ENCODE measurements at places on chromosomes 11 and 22. TPM values are rescaled to one million over a fixed set of nuclear protein-coding genes. Genes with fewer than 3 reads are reported as not detected.

GRCh38 chr11:6927030-6927617, 898 bp downstream of the ZNF215 start:
- no peak for DNase-seq

DNA sequence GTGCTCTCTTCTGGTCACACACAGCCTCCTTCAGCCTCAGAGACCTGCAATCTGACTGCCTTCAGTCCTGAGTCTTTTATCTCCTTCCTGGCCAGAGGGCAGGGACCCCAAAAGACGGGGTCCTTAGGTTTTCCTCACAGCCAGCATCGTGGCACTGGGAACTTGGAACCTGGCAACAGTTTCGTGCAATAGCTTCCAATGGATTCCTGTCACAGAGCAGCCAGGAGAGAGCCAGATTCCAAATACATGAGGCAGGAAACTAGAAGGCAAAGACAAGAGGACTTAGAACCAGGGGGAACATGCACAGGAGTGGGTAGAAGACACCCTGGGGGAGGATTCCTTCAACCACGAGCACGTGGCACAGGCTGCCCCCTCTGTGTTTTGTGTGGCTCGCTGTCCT, 48.6 kb downstream of the C11orf91 start:
- peak; percentile 34 for DNase-seq

CRYBB2 gene
- total RNA-seq = 0.09 TPM

DNA sequence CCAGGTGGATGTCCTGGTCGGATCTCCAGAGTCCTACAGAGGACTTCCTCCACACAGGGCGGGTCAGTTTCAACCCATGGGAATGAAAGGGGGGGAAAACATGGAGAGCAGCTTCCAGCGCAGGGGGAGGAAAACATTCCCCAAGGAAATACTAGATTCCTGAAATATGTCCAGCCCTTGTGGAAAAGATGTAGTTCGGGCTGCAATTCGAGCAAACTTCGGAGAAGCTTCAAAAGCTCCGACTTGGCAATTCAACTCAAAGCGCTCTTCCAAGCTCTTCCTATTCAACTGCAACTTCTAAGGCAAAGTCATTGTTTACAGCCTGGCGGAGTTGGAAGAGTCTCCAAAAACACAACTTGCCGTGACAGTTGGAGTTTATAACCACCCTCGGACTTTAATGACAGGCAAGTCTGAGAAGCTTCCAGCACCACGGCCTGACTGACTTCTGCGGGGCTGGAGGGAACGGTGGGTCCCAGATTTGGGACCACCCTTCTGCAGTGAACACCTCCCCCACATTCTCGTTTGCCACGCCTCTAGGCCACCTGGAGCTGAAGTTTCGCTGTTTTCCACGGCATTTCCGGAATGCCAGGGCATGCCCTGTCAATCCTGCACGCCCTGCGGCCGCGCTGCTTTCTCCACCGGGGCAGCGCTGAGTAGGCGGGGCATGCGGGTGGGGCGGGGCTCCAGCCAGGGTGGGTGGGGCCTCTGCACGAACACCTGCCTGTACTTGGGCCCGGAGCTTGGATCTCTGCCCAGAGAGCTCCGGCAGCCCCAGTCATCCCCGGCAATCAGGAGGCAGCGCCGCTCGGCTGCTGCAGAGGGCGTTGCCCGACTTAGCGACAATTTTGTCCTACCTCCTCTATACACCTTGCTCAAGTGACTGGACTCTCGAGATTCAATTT, 49.0 kb upstream of the BIRC3 start:
- peak; percentile 86 for DNase-seq

DNA sequence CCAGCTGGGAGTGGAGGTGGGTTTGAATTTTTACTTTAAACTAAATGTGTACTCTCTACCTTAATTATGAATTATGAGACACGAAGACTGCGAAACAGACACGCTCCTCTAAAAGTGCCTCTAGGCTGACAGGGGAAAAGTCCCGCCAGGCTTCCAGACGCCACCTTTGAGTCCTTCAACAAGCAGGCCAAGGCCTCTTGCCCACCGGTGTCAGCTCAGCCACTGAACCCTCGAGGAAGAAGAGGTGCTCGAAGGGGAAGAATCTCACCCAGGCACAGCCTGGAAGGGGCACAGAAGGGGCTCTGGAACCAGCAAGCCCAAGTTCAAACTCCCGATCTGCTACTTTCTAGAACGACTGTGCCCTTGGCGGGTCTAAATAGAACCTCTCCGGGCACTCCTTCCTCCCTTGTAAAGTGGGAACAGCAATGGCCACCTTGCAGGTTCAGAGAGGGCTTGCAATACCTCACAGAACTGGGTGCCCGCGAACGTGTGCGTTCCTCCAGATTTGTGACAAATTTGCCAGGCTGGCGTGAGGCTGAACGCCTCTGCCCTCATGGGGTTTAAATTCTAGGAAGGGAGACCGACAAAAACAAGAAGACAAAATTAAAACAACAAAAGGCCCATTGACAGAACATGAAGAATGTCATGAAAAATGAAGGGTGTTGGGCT, 158.5 kb upstream of the GRK3 start:
- no peak for DNase-seq

CSF2RB gene
- total RNA-seq = 1.8 TPM

GRCh38 chr11:26287067-26287518, 44.8 kb upstream of the ANO3 start:
- DNase-seq = no peak

DEUP1 gene
- total RNA-seq = 0.04 TPM

PYGM gene
- total RNA-seq = 165 TPM

TMEM151A gene
- not detected for total RNA-seq

- peak; percentile 22 for DNase-seq
Observed at GRCh38 chr11:112797648-112798293, 163.4 kb upstream of the NCAM1 start.

DNA sequence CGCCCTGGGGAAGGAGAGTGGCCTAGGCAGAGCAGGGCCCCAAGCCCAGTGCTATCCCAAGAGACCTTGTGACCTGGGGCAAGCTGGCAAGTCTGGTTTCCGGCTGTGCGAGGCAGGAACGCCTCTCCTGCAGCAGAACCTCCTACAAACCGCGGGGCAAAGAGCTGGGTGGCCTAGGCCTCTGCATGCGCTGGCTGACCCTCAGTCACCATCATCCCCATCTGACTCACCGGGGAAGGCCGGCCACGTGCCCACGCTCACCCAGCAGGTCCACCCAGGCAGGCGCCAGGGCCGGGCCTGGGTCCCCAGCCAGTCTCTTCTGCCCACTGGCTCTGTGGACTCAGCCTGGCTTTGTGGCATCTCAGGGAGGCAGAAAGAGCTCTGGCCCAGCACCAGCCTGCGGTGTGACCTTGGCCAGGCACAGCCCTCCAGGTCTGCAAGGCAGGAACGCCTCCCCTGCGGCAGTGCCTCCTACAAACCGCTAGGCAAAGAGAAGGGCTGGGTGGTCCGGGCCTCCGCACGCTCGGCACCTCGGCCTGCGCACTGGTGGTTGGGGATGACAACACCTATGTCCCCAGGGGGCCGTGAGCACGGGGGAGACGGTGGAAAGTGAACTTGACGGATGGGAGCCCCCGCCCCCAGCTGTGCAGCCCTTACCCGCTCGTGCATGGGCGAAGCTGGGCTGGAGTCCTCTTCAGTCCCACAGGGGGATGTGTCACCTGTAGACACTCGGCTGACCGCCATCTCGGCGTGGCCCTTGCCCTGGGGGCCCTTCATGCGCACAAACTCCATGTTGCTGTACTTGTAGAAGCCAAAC, 38.2 kb downstream of the KIAA0930 start:
- no peak for DNase-seq

- DNase-seq = peak; percentile 52
Observed at GRCh38 chr22:42820045-42820763, 36.9 kb downstream of the ARFGAP3 start.

GRCh38 chr22:44392446-44392921, 79.7 kb upstream of the SHISAL1 start:
- DNase-seq = no peak

GRCh38 chr11:59680287-59681154, 11.7 kb upstream of the PATL1 start:
- DNase-seq = peak; percentile 85

GRCh38 chr11:116618461-116618860, 154.3 kb downstream of the BUD13 start:
- DNase-seq = no peak

GRCh38 chr11:86636275-86636674, 36.1 kb downstream of the ME3 start:
- DNase-seq = no peak

PIK3C2A gene
- total RNA-seq = 33.9 TPM

GRCh38 chr22:36068776-36069344, 40.2 kb upstream of the RBFOX2 start:
- no peak for DNase-seq

- no peak for DNase-seq
Observed at GRCh38 chr11:2247496-2247895, 22.9 kb downstream of the ASCL2 start.

DNA sequence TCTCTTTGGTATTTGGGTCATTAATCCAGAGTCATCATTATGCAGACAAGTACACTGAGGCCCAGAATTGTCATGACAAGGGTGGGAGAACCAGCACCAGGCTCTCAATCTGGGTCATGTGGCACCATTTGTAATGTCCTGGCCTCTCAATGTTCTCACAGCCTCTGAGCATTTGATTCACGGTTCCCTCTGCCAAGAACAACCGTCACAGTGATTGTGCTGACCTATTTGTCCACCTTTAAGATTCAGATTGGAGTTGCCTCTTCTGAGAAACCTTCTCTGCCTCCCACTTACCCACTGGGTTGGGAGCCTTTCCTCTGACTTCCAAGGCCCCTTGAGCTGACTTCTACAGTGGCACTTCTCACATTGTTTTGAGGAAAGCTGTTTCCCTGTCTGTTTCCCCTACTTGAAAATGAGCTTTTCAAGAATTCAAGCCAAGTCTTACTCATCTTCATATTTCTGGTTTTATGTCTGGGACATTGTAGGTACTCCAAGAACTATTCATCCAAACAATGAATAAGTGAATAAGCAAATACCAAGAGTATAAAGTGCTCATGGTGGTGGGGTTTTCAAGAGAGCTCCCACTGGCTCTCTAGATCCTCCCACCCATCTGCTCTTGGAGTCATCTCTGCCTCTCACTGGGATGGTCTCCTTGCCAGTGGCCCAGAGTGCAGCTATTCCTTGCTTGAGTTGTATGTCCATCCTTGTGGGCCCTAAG, 126.4 kb upstream of the E2F8 start:
- peak; percentile 44 for DNase-seq

DNA sequence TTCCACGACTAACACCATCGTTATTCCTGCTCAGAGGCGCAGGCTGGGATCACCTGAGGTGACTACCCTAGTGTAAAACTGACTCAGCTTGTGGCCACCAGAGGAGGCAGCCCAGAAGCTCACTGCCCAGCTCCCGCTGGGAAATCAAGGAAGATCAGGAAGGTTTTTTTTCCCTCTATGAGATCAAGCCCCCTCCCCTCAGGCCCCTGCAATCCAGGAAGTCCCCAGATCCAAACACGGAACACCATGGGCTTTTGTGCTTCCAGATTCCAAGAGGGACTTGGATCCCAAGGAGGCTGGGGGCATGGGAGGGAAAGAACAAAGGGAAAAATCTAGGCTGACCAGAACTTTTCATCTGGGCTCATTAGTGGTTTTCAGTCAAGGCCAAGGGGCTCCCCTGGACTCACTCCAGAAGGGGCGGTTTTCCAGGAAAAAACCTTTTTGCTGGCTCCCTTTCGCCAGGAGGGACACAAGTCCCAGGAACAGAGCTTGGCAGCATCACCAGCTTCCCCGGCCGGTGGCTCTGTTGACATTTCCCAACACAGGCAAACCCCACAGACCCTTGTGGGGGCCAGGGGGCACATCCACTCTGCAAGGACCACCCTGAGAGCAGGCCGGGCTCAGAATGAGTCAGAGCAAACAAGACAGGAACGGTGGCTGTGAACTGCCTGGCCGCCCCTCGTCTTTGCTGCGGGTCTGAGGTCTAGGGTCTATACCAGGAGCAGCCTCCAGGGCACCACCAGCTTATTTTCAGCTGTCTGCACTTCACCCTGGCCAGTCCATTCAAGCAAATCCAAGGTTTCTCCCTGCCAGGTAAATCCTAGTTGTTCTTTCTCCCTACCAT, 36.8 kb downstream of the MYH9 start:
- no peak for DNase-seq

- no peak for DNase-seq
Observed at GRCh38 chr11:73478737-73479347, 102.6 kb downstream of the RELT start.

DNA sequence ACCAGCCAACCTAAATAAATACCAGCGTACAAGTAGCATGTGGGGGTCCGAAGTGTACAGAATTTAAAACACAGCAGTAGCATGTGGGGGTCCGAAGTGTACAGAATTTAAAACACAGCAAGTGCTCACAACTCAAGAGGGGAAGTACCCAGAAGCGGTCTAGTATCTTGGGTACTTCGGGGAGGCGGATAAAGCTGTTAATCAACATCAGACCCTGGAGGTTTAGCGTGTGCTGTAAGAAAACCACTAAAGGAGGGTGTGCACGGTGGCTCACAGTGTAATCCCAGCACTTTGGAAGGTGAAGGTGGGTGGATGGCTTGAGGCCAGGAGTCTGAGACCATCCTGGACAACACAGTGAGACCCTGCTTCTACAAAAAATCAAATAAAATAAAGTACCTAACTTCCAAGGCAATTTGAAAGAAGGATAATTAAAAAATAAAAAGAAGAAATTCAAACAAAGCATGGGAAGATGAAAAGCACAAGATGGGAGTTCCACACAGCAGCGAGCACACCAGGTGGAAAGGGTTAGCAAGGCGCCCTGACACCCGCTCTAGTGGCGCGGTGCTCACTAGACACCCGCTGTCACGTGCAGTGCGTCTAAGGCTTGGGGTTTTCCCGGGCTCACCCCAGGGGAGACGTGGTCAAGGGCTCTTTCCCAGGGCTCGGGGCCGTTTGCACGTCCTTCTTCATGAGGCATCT, 35.0 kb upstream of the MOB2 start:
- DNase-seq = no peak

DNA sequence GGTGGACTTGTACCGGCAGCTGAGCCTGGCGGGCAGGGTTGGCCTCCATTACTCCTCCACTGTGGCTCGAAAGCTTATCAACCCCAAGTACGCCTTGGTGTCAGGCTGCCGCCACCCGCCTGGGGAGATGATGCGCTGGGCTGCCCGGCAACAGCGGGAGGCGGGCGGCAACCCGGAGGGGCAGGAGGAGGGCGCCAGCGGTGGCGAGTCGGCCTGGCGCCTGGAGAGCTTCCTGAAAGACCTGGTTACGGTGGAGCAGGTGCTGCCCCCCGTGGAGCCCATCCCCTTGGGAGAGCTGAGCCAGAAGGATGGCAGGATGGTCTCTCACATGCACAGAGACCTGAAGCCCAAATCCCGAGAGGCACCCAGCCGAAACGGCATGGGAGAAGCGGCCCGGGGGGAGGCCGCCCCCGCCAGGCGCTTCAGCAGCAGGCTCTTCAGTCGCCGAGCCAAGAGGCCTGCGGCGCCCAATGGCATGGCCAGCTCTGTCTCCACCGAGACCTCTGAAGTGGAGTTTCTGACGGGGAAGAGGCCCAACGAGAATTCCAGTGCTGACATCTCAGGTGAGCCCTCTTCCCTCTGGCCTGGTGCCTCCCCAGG, 26.7 kb downstream of the FAM83F start:
- no peak for DNase-seq

DNA sequence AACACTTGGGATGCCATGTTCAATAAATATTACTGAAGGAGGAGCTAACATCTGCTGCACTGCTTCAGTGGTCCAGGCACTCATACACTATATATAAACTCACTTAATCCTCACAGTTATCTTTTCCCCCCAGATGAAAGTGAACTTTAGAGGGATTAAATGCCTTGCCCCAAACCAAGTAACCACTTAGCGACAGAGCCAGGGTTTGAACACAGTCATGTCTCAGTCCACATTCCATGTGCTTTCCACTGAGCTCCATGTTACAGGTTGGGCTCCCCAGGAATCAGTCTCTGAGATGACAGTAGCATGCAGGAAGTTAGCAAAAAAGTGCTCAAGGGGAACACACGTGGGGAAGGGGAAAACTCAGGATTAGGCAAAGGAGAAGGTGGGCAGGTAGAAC, 59.3 kb downstream of the ENDOD1 start:
- no peak for DNase-seq

TRIM77 gene
- not detected for total RNA-seq

Data from muscle of leg (tissue), 16 donors.